Right forelimb (tissue), 1 donor: ENCODE measurements at places on chromosomes 5 and 9.

GRCh38 chr9:114412048-114412683 is 24.4 kb upstream of the AKNA start:
- no peak for DNase-seq

GRCh38 chr9:12785260-12785770 is 10.5 kb downstream of the LURAP1L start:
- no peak for DNase-seq

- DNase-seq = no peak
These were observed 527.2 kb downstream of the NR2F1-AS1 start for GRCh38 chr5:93053825-93054224.

DNA sequence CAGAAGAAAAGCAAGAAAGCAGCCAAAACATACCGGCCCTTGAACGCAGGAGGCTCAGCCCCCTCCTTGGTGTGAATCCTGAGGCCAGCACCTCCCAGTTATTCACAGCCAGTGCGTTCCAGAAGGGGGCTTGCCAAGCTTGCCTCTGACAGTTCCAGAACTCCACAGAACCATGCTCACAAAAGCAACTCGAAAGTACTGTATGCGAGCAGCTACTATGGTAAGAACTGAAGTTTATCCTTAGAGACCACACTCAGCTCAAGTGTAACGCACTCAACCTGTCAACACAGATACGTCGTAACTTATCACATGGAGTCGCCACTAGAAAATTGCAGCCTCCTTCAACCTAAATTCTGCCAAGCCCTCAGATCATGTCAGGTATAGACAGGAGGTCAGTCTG is 1.4 kb downstream of the UBAC1 start:
- DNase-seq = no peak

GRCh38 chr9:74303945-74304344 is 193.2 kb upstream of the RORB start:
- no peak for DNase-seq

DNA sequence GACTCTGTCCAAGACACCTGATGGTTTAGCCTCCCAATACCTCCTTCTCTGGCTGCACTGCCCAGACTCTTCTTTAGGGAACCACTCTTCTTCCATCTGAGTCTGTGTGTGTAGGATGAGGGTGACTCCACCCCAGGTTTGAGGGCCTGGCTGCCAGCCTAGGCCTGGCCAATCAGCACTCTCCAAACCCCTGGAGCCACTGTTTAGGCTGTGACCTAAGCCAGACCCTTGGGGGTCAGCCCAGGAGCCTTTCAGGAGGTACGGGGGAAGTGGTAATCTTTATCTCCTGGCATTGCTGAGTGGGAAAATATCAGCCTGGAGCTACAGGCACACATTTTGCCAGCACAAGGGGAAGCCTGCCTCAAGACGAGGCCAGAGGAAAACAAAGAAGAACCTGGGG is 6.2 kb upstream of the ERGIC1 start:
- no peak for DNase-seq

DNA sequence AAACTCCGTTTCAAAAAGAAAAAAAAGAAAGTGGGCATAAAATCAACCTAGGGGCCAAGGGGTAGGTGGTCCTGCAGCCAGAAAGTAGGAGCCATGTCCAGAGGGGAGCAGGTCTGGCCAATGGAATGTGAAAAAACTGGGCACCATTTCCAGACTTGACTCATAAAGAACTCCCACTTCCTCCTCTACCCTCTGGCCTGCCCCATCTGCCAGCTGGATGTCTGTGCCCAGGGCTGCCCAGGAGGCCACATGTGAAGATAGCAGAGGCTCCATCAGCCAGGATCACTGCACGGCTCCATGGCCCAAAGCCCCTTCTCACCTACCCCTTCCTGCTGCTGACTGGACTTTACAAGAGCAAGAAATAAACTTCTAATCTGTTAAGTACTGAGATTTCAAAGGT is 42.1 kb upstream of the EEIG1 start:
- no peak for DNase-seq

GRCh38 chr9:96289392-96289791 is 12.6 kb downstream of the HSD17B3 start:
- DNase-seq = no peak

GRCh38 chr9:36788534-36788933 is 215.8 kb downstream of the MELK start:
- DNase-seq = no peak

DNA sequence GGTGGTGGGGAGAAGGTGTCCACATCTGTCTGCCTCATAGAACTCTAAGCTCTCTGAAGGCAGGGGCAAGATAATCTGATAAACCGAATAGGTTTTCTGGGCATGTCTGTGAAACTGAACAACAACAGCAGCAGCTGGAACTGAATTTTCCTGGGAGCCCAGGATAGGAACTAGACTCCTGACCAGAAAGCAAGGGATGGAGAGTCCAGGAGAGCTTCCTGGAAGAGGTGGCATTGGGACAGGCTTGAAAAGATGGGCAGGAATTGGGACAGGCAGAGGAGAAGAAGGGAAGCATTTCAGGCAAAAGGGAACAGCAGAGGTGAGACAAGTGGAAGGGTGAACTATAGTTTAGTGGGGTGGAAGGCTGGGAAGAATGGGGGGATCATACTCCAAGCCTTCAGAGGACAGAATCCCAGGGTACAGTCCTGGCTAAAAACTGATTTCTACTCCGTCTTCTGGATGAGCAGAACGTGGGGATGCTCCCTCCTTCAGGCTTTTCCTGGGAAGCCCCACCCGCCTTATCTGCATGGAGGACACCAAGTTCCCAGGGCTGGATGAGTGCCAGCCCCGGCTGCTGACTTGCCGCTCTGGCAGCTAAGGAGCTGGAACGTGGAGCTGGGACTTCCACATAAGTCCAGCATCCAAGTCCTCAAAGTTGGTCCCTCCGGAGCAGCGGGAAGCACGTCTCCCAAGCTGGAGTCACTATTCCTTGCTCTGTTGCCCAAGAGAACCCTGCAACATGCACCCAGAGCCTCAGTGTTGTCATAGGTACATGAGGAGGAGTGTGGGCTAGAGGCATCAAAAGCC is 13.9 kb upstream of the KIF12 start:
- DNase-seq = no peak

- DNase-seq = peak; percentile 52
These were observed 17.1 kb downstream of the LVRN start for GRCh38 chr5:115979201-115980041.

- no peak for DNase-seq
These were observed 160.3 kb upstream of the PTPRD start for GRCh38 chr9:10773136-10773535.

DNA sequence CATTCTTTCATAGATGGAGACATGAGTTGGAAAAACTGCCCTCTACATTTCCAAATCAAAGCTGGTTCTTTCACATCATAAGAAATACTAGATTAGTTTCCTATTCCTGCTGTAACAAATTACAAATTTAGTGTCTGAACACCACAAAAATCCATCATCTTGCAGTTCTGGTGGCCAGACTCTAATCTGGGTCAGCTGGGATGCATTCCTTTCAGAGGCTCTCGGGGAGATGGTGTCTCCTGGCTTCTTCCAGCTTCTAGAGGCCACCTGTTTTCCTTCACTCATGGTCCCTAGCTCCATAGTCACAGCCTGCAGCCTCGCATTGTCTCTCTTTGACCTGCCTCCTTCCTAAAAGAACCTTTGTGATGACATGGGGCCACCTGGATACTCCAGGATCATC is 65.2 kb downstream of the RETREG1 start:
- DNase-seq = no peak

GRCh38 chr5:110179321-110179720 is 489.6 kb downstream of the MAN2A1 start:
- no peak for DNase-seq

GRCh38 chr5:7473668-7474215 is 77.8 kb downstream of the ADCY2 start:
- DNase-seq = no peak

GRCh38 chr5:143315214-143315613 is 88.3 kb downstream of the NR3C1 start:
- no peak for DNase-seq
